ENCODE measurements at places on chromosomes 5 and 9. TPM values are rescaled to one million over a fixed set of nuclear protein-coding genes. Genes with fewer than 3 reads are reported as not detected.

DNA sequence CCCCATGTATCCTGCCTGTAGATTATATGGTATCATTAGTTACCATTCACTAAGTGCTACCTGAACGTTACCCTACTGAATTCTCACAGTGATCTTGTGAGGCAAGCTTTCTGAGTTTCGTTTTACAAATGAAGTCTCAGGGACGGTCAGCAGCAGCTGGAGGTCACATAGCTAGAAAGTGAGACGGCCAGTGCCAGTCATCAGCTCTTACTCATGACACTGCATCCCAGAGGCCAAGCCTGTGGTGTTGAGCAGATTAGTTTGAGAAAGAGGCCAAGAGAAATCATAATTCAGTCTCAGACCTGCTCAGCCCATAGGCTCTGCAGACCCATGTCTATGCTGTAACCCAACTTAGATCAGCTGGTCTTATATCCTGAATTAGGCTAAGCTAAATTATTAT lies 95.7 kb upstream of the EGFLAM start:
- DNase-seq = no peak

GRCh38 chr5:17228821-17229291 lies 11.4 kb downstream of the BASP1 start:
- no peak for DNase-seq

- DNase-seq = no peak
Measured at GRCh38 chr5:24767086-24767485, 122.3 kb upstream of the CDH10 start.

GRCh38 chr5:27854243-27854852 lies 816.0 kb upstream of the CDH9 start:
- no peak for DNase-seq

Gene ALDH1A1
- total RNA-seq = 0.87 TPM
